ENCODE measurements at places on chromosomes 11 and 22.
A peak's percentile ranks its signal among the peaks of the same experiment; 100 is the strongest.

DNA sequence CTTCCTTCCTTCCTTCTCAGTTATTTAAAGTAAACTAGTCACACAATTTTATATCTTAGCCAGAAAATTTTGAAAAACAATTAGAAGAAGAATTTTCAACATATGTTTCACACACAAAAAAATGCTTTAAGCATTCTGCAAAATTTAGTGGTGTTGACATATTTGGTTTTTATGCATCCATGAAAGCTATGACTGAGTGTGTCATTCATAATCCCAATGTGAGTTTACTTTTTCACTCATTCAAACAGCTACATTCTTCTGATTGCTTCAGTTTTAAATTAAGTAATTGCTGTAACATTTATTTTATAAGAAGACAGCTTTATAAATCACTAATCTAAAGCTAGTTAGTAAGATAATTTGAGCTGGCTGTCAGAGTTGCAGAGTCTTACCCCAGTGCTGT lies 453.5 kb downstream of the LRRC4C start:
- no peak for DNase-seq

DNA sequence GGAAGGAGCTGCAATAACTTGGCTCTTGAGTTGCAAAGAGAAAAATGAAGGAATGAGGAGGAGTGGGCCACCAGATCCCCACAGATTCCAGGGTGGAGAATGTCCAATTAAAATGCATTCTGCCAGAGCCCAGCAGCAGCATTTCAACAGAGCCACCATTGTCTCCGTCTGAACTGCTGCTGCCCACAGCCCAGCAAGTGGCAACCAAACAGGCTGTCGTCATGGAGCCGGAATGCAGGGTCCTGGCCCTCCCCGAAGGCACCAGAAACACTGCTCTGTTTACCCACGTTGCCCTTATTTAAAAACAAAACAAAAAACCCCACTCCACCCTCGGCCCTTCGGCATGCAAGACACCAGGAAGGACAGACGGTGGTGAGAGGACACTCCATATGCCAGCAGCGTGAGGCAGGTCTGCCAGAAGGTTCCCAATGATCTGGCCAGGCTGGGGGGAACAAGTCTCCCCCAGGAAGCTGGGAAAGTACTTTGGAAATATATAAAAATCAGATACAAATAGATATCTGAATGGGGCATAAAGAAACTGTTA lies 32.5 kb downstream of the PLEKHA7 start:
- no peak for DNase-seq

DNA sequence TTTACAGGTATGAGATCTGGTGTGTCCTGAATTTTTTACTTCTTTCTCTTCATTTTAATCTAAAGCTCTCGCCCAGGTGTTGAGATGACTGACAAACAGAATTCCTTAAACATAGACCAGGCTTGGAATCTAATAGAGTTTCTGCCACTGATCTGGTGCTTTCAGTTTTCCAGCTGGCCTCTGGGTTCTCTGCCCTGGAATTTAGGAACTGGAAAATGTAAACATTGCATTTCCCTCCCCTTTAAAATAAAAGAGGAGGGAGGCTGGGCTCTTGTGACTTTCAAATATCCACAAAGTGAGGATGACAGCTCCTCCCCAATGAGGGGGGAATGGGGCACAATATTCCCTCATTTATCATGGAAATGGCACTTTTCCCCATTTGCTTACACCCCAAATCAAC lies 5.0 kb downstream of the PAMR1 start:
- DNase-seq = no peak

GRCh38 chr11:130109386-130109785 lies 39.7 kb downstream of the APLP2 start:
- no peak for DNase-seq

GRCh38 chr11:63240098-63240497 lies 3.3 kb downstream of the SLC22A25 start:
- no peak for DNase-seq

DNA sequence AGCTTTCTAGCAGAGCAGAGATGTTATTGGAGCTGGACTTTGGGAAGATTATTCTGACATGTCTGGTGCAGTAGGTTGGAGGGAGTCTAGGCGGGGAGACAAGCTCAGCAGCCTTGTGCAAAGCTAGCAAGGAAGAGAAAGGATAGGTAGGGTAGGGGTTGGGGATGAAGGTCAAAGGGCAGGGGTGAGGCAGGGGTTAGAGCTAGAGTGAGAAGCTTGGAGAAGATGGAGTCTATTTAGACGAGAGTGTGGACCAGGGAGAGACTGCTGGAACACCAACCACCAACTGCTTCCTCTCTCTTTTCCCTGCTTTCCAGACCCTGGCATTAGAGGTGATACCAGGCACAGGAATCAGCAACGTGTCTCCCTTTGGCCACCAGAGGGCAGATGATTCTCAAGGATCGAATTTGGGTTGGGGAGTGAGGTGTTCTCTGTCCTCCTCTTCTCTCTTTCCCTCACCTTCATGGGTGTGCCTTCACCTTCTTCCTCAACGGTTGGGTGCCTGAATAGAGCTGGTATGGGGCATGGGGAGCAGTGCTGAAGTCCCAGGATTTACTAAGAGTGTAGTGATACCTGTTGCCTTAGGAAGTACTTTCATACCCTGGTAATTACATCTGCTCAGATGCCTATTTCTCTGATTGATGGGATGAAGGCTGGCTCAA lies 1.8 kb upstream of the MARK2 start:
- peak; percentile 77 for DNase-seq

DNA sequence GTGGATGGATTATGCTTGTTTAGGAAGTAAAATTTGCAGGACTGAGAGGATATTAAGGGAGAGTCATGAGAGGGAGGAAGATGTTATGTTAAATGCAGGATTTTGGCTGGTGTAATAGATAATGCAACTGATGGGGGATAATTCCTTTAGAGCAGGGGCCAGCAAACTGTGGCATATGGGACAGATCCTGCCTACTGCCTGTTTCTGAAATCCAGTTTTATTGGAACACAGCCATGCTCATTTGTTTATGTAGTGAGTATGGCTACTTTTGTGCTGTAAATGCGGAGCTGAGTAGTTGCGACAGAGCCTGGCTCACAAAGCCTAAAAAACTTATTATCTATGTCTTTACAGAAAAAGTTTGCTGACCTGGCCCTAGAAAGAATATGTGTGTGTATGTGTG lies 66.6 kb upstream of the MPPED2 start:
- DNase-seq = no peak

Measured in mucosa of descending colon (tissue), 3 donors.